ENCODE measurements at places on chromosomes 11 and 22.

- DNase-seq = no peak
These were observed 612 bp downstream of the ASPHD2 start for GRCh38 chr22:26429458-26430286.

DNA sequence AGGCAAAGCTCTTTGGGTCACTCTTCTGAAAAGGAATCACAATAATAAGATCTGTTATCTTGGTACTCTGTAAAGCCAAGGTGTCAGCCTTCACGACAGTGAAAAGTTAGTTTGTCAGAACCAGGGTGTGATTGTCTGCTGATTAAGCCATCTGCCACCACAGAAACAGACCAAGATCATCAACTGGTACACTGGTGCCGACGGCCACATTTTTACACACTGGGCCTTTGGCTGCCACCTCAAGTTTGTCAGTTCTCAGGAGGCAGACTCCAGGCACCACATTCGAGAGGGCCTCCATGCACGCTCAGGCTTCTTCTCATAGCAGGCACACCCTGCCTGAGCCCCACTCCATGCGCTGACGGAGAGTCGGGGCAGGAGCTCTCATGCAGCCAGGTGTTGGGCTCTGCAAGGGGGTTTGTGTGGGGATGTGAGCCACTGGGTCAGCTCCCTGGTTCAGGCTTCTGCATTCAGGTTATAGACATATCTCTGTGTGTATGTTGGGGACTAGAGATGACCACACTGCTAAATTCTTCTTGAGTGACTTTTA is 66.2 kb downstream of the KCNJ1 start:
- no peak for DNase-seq

DNA sequence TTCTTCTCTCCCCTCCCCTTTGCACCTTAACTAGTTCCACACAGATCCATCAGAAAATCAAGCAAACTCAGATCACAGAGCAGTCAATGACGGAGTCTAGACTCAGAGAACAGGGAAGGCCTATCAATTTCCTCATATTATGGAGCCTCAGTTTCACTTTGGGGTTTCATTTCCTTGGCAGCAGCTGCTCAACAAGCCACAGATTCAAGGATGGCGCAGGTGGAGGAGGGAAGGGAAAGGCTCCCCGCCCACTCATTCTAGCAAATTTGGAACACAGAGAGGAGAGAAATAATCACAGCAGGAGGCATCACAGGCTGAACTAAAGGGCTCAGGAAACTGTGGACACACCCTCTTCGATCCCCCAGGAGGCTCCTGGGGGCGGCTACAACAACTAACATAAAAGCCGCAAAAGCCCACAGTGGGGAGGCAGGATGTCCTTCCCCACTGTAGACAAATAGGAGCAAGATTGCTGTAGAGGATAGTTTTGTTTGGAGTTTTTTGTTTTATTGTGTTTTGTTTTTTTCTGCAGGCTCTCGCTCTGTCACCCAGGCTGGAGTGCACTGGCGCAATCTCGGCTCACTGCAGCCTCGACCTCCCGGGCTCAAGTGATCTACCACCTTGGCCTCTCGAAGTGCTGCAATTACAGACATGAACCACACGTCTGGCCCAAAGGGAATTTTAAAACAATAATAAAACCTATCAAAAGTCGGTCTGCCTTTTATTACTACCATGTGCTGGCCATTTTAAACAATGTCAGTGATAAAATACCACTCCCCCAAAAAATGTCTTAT is 3.4 kb downstream of the PLAAT3 start:
- no peak for DNase-seq

DNA sequence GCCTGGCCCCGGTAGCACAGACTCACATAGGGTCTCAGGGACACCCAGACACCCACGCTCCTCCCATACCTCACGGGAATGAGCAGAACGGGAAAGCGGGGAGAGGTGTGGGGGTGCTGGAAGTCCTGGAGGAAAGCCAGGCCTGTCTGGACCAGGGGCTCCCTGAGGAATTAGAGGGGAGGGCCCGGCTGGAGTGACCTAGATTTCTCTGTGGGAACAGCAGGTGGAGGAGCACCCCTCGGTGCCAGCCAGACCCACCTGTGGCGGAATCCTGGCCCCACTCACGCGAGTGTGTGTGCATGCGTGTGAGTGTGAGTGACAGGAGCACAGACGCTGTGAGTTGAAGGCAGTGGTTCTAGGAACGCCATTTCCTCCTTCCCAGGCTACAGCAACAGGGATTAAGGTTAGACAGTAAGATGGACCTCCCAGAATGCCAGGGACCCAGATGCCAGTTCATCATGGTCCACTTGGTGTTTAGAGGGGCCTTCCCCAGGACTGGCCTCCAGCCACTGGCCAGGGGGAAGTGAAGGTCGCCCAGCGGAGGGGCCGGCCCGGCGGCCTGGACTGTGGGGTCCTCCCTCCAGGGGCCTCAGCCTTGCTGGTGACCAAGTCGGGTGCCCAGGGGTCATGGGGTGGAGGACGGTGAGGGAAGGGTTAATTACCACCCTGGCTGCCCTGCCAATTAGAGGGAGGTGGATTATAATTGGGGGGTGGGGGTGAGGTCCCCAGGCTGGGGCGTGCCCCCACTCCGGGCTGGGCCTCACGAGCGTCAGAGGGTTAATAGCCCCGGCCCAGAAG is 1.0 kb downstream of the PKP3 start:
- no peak for DNase-seq

All from effector memory CD8-positive, alpha-beta T cell (primary cell).